ENCODE measurements at places on chromosomes 11 and 22.
A peak's percentile ranks its signal among the peaks of the same experiment; 100 is the strongest.

DNA sequence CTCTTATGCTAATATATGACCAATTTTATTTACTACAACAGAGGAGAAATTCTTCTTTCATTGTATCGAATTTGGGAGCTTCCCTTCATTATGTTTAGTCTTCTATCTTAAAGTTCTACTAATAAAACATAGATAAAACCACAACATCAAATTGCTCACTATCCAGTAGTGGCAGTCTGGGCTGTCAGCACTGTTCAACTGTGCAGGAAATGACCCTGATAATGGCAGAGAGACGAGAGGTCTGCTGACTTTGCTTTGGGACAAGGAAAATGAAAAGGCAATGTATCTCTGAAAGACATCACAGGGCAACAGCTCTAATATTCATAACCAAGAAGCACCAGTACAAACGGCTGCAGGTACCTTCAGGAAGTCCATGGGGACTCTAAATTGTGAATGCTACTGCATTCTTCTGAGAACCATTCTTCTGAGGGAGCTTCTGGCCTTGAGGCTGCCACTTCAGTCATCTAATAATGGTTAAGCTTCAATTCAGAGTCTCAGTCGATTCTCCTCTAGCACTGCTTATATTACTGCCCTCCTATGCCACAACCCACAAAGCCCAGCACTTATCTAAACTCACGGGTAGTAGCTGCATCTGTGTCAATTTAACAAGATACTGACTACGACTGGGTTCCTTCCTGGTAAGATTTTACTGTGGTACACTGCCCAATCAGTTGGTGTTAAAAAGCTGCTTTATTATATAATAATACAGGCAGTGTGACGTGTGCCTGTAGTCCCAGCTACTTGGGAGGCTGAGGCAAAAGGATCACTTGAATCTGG is 44.2 kb downstream of the CKAP5 start:
- peaks cover 44% of the 10 kb centered on the region for H3K36me3 ChIP-seq
- DNase-seq, result no peak
- H3K4me3 ChIP-seq, result no peak overlapping the region
- no peaks in the 10 kb centered on the region for H3K27me3 ChIP-seq

GRCh38 chr11:61067782-61068446 is 34.4 kb upstream of the CD5 start:
- no peaks in the 10 kb centered on the region for H3K36me3 ChIP-seq
- no peak overlapping the region for H3K27ac ChIP-seq
- DNase-seq, result no peak
- no peaks in the 10 kb centered on the region for H3K4me1 ChIP-seq
- H3K27me3 ChIP-seq, result no peaks in the 10 kb centered on the region

- no peak overlapping the region for H3K4me3 ChIP-seq
- no peak for DNase-seq
- no peaks in the 10 kb centered on the region for H3K4me1 ChIP-seq
- H3K27ac ChIP-seq, result no peak overlapping the region
These were observed 81.2 kb downstream of the KIF18A start for GRCh38 chr11:28026634-28027290.

GRCh38 chr22:25383278-25383820 is 163.9 kb downstream of the CRYBB2 start:
- DNase-seq, result no peak
- H3K4me3 ChIP-seq, result no peak overlapping the region
- no peak overlapping the region for H3K27ac ChIP-seq
- no peaks in the 10 kb centered on the region for H3K4me1 ChIP-seq
- H3K36me3 ChIP-seq, result no peaks in the 10 kb centered on the region

- no peaks in the 10 kb centered on the region for H3K27me3 ChIP-seq
- no peak overlapping the region for H3K27ac ChIP-seq
- DNase-seq, result no peak
- H3K36me3 ChIP-seq, result no peaks in the 10 kb centered on the region
- H3K4me3 ChIP-seq, result no peak overlapping the region
These were observed 156.4 kb downstream of the TTC17 start for GRCh38 chr11:43515090-43515489.

DNA sequence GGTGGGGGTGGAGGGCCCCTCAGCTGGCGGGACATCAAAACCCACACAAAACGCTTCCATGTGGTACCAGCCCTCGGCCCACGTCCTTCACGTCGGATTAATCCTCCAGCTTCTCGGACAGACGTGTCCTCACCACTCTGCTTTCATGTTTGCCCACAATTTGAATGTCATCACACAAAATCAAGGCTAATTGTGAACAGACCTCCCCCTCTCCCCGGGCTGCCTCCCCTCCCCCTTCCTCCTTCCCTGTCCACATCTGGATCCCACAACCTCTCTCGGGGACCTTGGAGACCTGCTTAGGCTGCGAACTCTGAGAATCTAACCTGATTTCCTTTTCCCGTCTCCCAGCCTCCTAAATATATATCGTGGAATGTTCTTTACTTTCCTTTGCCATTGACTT is 262.9 kb downstream of the MN1 start:
- H3K27me3 ChIP-seq, result peaks cover 20% of the 10 kb centered on the region
- H3K4me3 ChIP-seq, result no peak overlapping the region
- no peak for DNase-seq

DNA sequence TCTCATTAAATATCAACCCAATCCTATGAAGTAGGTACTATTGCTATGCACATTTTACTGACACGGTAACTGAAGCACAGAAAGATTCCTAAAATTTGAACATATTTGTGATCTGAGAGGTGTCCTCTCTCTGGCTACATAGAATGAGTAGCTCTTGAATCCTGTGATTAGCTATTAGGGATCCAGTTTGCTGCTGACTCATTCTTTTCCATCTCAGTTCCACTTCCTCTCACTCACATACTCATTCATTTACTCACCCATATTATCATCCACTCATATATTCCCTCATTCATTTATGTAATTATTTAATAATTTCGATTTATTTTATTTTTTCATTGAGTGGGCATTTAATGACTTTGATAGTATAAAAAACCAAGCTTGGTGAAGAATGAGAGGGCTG is 42.7 kb downstream of the OR5B17 start:
- H3K27me3 ChIP-seq, result no peaks in the 10 kb centered on the region
- H3K36me3 ChIP-seq, result no peaks in the 10 kb centered on the region
- H3K4me3 ChIP-seq, result no peak overlapping the region
- peak overlapping the region; percentile 40 for H3K27ac ChIP-seq
- peaks cover 4% of the 10 kb centered on the region for H3K4me1 ChIP-seq

DNA sequence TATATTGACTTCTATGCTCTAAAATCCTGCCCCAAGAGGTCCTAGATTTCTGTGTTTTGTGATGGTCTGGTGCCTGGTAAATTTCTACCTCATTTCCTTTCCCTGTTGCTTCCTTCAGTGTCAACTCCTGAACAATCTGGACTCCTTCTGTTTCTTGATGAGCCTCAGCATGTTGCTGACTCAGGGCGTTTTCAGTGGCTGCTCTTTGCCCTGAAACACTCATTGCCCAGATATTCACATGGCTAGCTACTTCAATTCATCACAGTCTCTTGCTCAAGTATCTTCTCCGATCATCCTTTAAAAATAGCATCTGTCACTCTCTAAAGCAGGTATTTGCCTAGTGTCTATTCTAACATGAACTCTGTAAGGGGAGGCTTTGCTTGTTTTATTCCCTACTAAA is 526.3 kb upstream of the RAG2 start:
- no peak overlapping the region for H3K27ac ChIP-seq
- no peaks in the 10 kb centered on the region for H3K27me3 ChIP-seq
- no peaks in the 10 kb centered on the region for H3K4me1 ChIP-seq
- H3K36me3 ChIP-seq, result no peaks in the 10 kb centered on the region

- no peaks in the 10 kb centered on the region for H3K27me3 ChIP-seq
- H3K27ac ChIP-seq, result no peak overlapping the region
- peaks cover 25% of the 10 kb centered on the region for H3K4me1 ChIP-seq
- no peak overlapping the region for H3K4me3 ChIP-seq
- no peak for DNase-seq
These were observed 381.7 kb downstream of the TENM4 start for GRCh38 chr11:79059141-79059540.

GRCh38 chr11:63922673-63923192 is 5.8 kb upstream of the RCOR2 start:
- DNase-seq, result no peak
- H3K27ac ChIP-seq, result no peak overlapping the region
- no peak overlapping the region for H3K4me3 ChIP-seq
- no peaks in the 10 kb centered on the region for H3K36me3 ChIP-seq
- H3K4me1 ChIP-seq, result peaks cover 18% of the 10 kb centered on the region

DNA sequence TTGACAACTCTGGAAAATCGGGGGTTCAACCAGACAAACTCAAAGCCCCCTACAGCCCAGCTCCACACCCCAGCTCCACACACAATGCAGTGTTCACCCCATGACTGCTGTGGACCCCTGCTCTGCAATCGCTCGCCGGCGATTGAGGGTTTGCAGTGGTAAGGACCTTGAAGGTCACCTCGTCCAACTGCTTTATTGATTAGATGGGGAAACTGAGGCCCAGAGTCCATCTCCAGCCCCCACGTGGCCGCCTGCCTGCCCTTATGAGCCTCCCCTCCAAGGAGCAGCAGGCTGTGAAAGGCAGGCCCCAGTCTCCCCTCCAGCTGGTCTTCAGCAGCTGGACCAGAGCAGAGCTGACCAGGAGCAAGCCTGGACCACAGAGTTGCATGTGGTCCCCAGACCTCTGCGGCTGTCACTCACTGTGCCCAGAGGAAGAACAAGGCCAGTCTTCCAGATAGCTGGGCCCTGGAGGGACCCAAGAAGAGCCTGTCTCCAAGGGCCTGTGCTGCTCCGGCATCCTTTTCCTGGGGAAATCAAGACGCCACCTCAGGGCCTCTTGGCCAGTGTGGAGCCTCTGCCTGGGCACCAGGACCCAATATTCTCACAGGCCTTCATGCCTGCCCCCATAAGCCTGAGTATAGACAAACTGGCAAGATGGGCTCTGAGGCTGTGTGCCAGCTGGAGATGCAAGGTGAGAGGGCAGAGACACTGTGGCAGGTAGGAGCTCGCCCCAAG is 8.8 kb upstream of the LINC01488 start:
- no peak overlapping the region for H3K27ac ChIP-seq
- no peaks in the 10 kb centered on the region for H3K27me3 ChIP-seq
- H3K36me3 ChIP-seq, result no peaks in the 10 kb centered on the region
- H3K4me3 ChIP-seq, result no peak overlapping the region

GRCh38 chr11:88195908-88196307 is 20.7 kb upstream of the RAB38 start:
- H3K36me3 ChIP-seq, result no peaks in the 10 kb centered on the region
- no peaks in the 10 kb centered on the region for H3K27me3 ChIP-seq
- no peak for DNase-seq

DNA sequence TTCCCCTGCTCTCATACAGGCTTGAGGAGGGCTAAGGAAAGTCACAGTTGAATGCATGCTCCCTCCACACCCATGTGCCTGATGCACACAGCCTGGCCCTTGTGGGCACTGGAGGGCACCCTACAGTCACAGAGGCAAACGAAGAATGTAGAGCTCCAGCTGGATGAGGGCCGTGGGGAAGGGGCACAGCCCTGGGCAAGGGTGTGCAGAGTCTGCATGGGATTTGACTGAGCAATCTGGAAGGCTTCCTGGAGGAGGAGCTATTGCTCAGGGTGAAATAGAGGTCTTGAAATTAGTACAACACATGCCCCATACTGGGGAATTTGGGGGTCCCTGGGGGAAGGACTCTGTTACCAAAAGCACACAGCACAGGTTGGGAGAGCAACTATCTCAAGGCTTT is 64.0 kb downstream of the KCNQ1 start:
- H3K36me3 ChIP-seq, result no peaks in the 10 kb centered on the region
- no peaks in the 10 kb centered on the region for H3K4me1 ChIP-seq
- H3K27ac ChIP-seq, result no peak overlapping the region

GRCh38 chr11:60150279-60150678 is 32.6 kb downstream of the MS4A6A start:
- H3K4me3 ChIP-seq, result no peak overlapping the region
- no peak overlapping the region for H3K27ac ChIP-seq
- no peak for DNase-seq
- no peaks in the 10 kb centered on the region for H3K27me3 ChIP-seq
- no peaks in the 10 kb centered on the region for H3K4me1 ChIP-seq
- no peaks in the 10 kb centered on the region for H3K36me3 ChIP-seq

- H3K4me1 ChIP-seq, result no peaks in the 10 kb centered on the region
- H3K36me3 ChIP-seq, result no peaks in the 10 kb centered on the region
- H3K4me3 ChIP-seq, result no peak overlapping the region
These were observed 8.6 kb upstream of the CRYBB2 start for GRCh38 chr22:25210793-25211192.

DNA sequence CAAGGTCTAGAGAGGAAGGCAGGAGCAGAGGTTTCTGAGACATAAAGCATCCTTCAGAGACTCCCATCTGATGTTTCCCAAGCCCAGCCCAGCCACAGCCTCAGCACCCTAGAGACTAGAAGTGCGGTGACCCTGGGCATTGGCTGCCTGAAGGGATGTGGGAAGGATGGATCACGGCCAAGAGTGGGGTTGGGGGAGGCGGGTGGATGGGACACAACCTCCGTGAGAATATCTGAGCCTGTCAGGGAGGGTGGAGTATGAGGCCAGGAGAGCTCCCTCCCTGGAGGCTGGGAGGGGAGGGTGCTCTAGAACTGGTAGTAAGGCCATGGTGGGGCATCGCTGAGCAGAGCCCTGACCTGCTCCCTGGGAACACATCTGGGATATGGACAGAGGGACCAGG is 71.4 kb downstream of the CSNK2A3 start:
- H3K4me3 ChIP-seq, result no peak overlapping the region
- no peak for DNase-seq
- no peaks in the 10 kb centered on the region for H3K36me3 ChIP-seq
- peaks cover 7% of the 10 kb centered on the region for H3K27me3 ChIP-seq

DNA sequence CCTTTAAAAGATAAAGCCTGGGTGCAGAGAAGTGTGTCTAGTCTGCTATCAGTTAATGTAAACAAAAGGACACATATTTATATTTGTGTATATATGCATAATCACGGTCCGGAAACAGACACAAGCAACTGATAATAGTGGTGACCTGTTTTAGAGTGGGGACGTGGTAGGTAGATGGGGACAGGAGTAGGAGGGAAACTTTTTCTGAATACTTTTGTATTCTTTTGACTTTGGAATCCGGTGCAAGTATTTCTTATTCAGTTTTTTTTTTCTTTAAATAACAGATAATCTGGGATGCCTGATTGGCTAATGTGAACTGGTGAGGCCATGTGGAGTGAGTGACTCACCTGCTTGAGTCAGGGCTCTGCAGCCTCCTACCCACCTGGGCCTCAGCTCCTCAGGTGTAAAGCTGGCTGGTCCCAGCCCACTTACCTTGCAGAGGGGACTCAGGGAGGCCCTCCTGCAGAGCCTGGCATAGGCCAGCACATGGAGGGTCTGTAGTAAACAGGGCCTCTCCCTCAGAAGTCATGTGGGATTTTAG is 15.3 kb downstream of the MICAL2 start:
- no peaks in the 10 kb centered on the region for H3K27me3 ChIP-seq
- peaks cover 68% of the 10 kb centered on the region for H3K4me1 ChIP-seq
- peak overlapping the region; percentile 79 for H3K27ac ChIP-seq
- H3K36me3 ChIP-seq, result peaks cover 37% of the 10 kb centered on the region
- DNase-seq, result no peak

DNA sequence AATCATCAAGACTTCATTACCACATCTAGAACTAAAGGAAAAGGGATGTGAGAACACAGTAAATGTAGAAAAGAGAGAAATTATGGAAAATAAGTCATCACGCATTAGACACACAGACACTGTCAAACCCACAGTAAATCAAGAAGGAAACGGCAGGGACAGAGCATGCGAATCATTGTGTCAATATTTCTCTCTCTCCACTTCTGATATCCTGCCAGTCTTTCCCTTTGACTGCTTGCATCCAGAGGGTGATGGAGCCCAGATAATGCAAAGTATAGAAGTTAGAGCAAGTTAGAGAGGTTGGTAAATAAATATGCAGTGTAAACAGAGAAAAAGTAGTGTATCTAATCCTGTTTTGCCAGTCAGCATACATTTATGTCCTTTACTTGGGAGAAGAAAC is 706.8 kb upstream of the ANO3 start:
- no peak for DNase-seq
- H3K27me3 ChIP-seq, result no peaks in the 10 kb centered on the region
- H3K4me3 ChIP-seq, result no peak overlapping the region
- H3K36me3 ChIP-seq, result no peaks in the 10 kb centered on the region
- no peak overlapping the region for H3K27ac ChIP-seq

- no peak overlapping the region for H3K4me3 ChIP-seq
- DNase-seq, result peak; percentile 20
These were observed 43.6 kb downstream of the MRE11 start for GRCh38 chr11:94450048-94450447.

Measured in astrocyte (in vitro differentiated cells and primary cell).